Activated CD8-positive, alpha-beta memory T cell treated with anti-CD3 and anti-CD28 coated beads for 1 hour (primary cell): ENCODE measurements at places on chromosomes 5 and 9.
A peak's percentile ranks its signal among the peaks of the same experiment; 100 is the strongest.

GRCh38 chr9:129166623-129167557, 11.2 kb downstream of the IER5L start:
- no peak for DNase-seq

DNA sequence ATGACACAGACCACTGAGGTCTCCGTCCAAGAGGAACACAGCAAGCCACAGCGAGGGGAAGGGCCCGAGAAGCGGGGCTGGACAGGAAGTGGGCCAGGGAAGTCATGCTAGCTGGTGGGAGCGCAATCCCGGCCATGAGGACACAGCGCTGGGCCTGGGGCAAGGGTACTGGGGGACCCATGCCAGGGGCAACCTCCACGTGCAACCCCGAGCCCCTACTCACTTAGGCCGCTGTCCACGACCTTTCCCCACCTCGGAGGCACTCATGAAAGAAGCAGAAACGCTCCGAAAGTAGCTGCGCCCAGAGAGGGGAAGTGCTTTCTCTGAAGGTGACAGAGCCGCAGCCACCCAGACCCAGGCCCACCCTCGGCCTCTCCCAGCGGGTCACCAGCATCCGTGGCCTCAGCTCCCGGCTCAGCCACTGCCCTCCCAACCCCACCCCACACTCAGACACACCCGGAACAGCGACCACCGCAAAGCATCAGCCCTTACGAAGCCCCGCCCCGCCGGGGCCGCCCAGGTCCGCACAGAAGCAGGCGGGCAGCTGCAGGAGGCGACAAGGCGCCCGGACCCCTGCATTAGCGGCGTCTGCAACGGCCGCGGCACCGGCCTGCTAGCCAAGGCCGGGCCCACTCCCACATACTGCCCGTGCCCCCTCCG, 782 bp downstream of the BICD2 start:
- peak; percentile 23 for DNase-seq

GRCh38 chr5:78644741-78645300, 3.8 kb downstream of the LHFPL2 start:
- DNase-seq, result no peak

GRCh38 chr9:114559830-114560513, 27.6 kb upstream of the ATP6V1G1 start:
- DNase-seq, result no peak

DNA sequence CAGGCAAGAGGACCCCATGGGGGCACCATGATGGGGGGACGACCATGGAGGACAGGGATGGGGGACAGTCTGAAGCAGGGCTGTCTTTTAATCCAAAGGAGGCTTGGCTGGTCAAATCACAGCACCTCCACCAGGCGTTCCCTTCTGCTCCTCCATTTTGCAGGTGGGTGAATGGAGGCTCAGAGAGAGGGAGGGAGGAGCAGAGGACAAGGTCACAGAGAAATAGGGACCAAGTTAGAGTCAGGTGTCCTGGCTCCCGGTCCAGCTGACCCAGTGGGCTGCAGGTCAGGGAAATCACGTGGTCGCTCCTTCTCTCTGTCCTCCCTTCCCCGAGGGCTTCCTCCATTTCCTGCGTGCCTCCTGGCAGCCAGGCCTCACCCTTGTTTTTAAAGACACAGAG, 156.4 kb upstream of the SMIM23 start:
- DNase-seq, result no peak

- DNase-seq, result no peak
These were observed 31.7 kb downstream of the BRINP1 start for GRCh38 chr9:119337573-119337972.
